ENCODE measurements at places on chromosomes 11 and 22. TPM values are rescaled to one million over a fixed set of nuclear protein-coding genes. Genes with fewer than 3 reads are reported as not detected.
A peak's percentile ranks its signal among the peaks of the same experiment; 100 is the strongest.

Gene PGA5
- not detected for total RNA-seq

Gene PRODH
- total RNA-seq, result not detected

Gene THY1
- not detected for total RNA-seq

Gene ARHGEF17
- 10.7 TPM for total RNA-seq

Gene CLCF1
- total RNA-seq, result 0.48 TPM

Gene DEUP1
- total RNA-seq, result not detected

Gene RAD9A
- total RNA-seq, result 10.1 TPM

Gene CNTF
- total RNA-seq, result 1.5 TPM

Gene SF3A1
- 31.8 TPM for total RNA-seq

Gene CERK
- 40.3 TPM for total RNA-seq

DNA sequence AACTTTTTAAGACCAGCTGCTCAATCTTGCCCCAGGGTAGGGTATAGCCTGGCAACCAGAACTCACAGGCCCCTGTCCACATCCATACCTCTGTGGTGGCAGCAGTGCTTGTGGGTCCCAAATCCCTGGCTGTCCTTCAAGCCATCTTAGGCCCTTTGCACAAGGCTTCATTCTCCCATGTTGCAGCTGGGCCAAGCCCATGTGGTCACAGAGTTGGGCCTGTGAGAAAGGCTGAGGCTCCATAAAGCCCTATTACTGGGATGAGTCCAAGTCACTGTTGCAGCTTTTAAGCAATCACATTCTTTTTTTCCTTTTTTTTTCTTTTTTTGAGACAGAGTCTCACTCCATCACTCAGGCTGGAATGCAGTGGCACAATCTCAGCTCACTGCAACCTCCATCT lies 47.9 kb upstream of the SLC25A1 start:
- H3K4me3 ChIP-seq, result no peak overlapping the region
- no peaks in the 10 kb centered on the region for H3K4me1 ChIP-seq
- no peak overlapping the region for H3K27ac ChIP-seq
- no peak for DNase-seq
- peaks cover 32% of the 10 kb centered on the region for H3K36me3 ChIP-seq

GRCh38 chr11:9575260-9576240 lies 2.1 kb downstream of the WEE1 start:
- H3K27ac ChIP-seq, result peak overlapping the region; percentile 100
- peaks cover 56% of the 10 kb centered on the region for H3K4me1 ChIP-seq
- H3K27me3 ChIP-seq, result no peaks in the 10 kb centered on the region
- H3K36me3 ChIP-seq, result peaks cover 3% of the 10 kb centered on the region

- H3K27me3 ChIP-seq, result no peaks in the 10 kb centered on the region
- H3K4me3 ChIP-seq, result no peak overlapping the region
- H3K27ac ChIP-seq, result no peak overlapping the region
- no peaks in the 10 kb centered on the region for H3K36me3 ChIP-seq
- H3K4me1 ChIP-seq, result no peaks in the 10 kb centered on the region
Observed at GRCh38 chr11:106424111-106424510, 346.6 kb downstream of the AASDHPPT start.

GRCh38 chr11:70251659-70252321 lies 18.7 kb upstream of the PPFIA1 start:
- no peak overlapping the region for H3K4me3 ChIP-seq
- H3K27me3 ChIP-seq, result no peaks in the 10 kb centered on the region
- H3K27ac ChIP-seq, result no peak overlapping the region

DNA sequence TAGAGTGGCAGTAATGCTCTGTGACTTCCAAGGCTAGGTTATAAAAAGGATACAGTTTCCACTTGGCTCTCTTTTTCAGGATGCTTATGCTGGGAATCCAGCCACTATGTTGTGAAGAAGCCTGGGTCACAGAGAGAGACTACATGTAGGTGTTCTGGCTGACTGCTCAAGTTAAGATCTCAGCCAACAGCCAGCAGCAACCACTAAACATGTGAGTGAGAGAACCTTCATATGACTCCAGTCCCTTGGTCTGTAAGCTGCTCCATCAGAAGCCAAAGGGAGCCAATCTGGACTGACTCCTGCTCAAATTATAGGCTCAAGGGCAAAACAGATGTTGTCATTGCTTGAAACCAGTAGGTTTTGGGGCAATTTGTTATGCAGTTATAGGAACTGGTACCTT lies 162.7 kb downstream of the MAML2 start:
- no peaks in the 10 kb centered on the region for H3K4me1 ChIP-seq
- no peak overlapping the region for H3K4me3 ChIP-seq
- no peak for DNase-seq
- H3K27me3 ChIP-seq, result no peaks in the 10 kb centered on the region
- peaks cover 6% of the 10 kb centered on the region for H3K36me3 ChIP-seq

DNA sequence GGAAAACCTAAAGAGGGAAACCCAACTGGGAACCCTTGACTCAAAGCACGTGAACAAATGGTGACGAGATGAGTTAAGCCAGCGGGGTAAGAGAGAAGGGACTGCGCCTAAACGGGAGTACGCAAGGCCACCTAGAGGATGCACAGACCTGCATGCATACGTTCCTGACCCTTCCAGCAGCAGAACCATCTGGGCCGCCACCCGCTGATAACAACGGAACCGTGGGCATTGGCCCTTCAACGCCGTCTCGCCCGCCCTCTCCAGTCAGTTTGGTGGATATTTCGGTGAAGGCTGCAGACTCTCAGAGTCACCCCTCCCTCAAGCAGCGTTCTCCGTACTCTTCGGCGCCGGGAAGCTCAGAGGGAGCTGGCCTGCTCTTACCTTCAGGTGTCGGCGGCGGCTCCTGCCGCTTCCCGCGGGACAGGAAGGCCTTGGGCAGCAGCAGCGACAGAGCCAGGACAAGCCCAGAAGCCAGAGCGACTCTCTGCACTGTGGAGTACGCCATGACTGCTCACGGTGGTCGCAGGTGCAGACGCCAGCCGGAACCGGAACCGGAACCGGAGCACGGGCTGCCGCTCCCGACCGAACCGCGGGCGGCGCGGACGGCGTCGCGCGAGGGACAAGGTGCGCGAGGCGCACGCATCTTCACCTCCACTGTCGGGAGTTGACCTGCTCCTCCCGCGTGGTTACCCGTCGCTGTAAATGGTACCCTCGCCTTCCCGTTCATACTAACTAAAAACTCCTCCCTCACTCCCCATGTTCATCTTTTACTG lies at the start of gene RIC3:
Gene RIC3 (minus strand): TSS at position 541 of the 773 bp plus-strand sequence. CDS start 36 bp downstream, at position 505.
- no peaks in the 10 kb centered on the region for H3K36me3 ChIP-seq
- H3K27ac ChIP-seq, result no peak within 1 kb of the TSS
- H3K27me3 ChIP-seq, result no peaks in the 10 kb centered on the region
- no peak for DNase-seq

- peak; percentile 66 for DNase-seq
- peaks cover 34% of the 10 kb centered on the region for H3K4me1 ChIP-seq
- peak overlapping the region; percentile 93 for H3K4me3 ChIP-seq
- no peaks in the 10 kb centered on the region for H3K27me3 ChIP-seq
Observed at GRCh38 chr11:14357881-14358728, 878 bp downstream of the RRAS2 start.

DNA sequence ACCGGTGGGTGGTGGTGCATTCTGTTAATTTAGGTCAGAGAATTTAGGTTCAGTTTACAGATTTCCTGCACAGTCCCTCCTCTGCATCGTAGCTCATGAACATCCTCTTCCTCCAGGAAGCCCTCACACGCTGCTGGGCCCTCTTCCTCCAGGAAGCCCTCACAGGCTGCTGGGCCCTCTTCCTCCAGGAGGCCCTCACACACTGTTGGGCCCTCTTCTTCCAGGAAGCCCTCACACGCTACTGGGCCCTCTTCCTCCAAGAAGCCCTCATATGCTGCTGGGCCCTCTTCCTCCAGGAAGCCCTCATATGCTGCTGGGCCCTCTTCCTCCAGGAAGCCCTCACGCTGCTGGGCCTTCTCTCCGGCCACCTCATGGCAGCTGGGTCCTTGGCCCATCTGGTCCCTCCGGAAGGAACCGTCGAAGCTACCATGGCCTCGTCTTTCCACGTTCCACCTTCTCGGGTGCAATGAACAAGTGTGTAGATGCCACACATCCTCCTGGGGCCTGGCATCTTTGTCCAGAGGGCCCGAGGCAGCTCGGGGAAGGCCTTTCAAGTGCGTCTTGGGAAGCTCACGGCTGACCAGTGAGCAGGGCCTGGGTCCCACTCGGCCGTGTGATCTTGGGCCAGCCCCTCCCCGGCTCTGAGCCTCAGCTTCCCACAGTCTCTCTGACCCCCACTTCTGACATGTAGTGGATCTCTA lies 58.9 kb upstream of the PPARA start:
- H3K4me3 ChIP-seq, result no peak overlapping the region
- DNase-seq, result no peak
- no peak overlapping the region for H3K27ac ChIP-seq
- no peaks in the 10 kb centered on the region for H3K36me3 ChIP-seq
- peaks cover 10% of the 10 kb centered on the region for H3K27me3 ChIP-seq

- no peak for DNase-seq
- H3K4me1 ChIP-seq, result no peaks in the 10 kb centered on the region
- H3K4me3 ChIP-seq, result no peak overlapping the region
- no peaks in the 10 kb centered on the region for H3K36me3 ChIP-seq
- H3K27ac ChIP-seq, result no peak overlapping the region
Observed at GRCh38 chr22:30829901-30830550, 135.4 kb downstream of the OSBP2 start.

- H3K4me3 ChIP-seq, result no peak overlapping the region
- H3K27me3 ChIP-seq, result no peaks in the 10 kb centered on the region
- no peak for DNase-seq
- no peak overlapping the region for H3K27ac ChIP-seq
- peaks cover 16% of the 10 kb centered on the region for H3K36me3 ChIP-seq
Observed at GRCh38 chr22:38086942-38087341, 3.0 kb upstream of the SLC16A8 start.

GRCh38 chr22:50562523-50563412 lies at the start of gene SYCE3:
SYCE3 (minus strand) TSS chr22:50562919; CDS start chr22:50556405, 6,514 bp downstream.
- peak within 1 kb of the TSS; percentile 55 for H3K27ac ChIP-seq
- H3K27me3 ChIP-seq, result no peaks in the 10 kb centered on the region
- H3K4me1 ChIP-seq, result peaks cover 12% of the 10 kb centered on the region
- H3K36me3 ChIP-seq, result no peaks in the 10 kb centered on the region
- peak within 1 kb of the TSS; percentile 71 for H3K4me3 ChIP-seq

DNA sequence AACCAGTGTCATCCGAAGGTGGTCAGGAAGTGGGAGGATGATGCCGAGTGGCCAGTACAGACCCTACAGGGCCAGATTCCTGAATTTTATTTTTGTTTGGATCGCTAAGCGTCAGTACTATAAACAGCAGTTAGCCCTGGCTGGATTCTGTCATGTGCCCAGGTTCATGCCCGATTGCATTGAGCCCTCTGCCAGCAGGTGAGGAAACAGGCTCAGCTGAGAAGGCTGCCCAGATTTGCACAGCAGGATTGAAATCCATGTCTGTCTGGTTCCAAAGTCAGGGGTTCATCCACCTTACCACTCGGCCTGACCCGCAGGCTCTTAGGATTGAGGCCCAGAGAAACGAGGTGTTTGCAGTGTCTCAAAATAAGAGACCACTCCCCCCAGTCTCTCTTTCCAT lies 9.1 kb upstream of the TBC1D22A start:
- no peaks in the 10 kb centered on the region for H3K36me3 ChIP-seq
- H3K4me3 ChIP-seq, result no peak overlapping the region
- H3K4me1 ChIP-seq, result peaks cover 57% of the 10 kb centered on the region
- H3K27me3 ChIP-seq, result peaks cover under 1% of the 10 kb centered on the region

DNA sequence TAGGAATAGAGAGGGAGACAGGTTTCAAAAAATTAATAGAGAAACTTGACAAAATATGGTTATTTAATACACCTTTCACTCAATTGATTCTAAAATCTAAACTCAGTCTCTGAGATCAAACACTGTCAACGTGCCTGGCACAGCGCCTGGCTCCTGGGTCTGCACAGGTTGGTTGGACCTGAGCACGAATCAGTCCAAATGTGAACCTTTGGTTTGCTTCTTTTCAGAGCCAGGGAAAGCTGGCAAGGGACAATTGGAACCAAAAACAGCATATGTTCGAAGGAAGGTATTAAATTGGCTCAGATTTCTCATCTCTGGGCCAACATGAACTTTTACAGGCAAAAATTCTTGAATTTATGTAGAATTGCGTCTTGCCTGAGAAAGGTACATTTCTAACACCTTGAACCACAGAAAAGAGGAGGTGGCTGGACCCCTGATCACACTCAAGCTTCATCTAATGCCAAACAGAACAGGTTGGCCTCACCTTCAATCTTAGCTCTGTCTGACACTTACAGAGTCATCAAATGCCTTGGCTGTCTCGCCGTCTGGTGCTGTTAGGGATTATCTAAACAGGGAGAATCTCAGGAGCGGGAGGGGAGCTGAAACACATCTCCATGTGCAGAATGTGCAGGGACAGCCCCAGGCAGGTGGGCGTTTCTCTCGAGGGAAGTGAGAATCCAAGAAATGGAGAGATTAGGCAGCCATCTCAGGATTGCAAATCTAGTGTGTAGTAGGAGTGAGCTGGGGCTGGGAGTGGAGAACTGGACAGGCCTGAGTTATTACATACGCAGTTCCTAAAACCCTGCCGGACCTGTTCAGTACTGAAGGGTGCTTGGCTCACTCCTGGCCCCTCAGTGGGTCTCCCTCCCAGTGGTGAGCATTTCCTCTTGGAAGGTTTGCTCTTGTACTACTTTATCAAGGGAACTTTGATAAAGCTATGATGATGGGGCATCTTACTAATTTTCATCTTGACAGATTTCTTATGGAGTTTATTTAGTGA lies 442.2 kb upstream of the B3GAT1 start:
- no peaks in the 10 kb centered on the region for H3K4me1 ChIP-seq
- H3K4me3 ChIP-seq, result no peak overlapping the region
- no peak overlapping the region for H3K27ac ChIP-seq
- H3K27me3 ChIP-seq, result peaks cover 2% of the 10 kb centered on the region
- H3K36me3 ChIP-seq, result no peaks in the 10 kb centered on the region

- no peak overlapping the region for H3K4me3 ChIP-seq
- H3K36me3 ChIP-seq, result peaks cover 59% of the 10 kb centered on the region
- no peak overlapping the region for H3K27ac ChIP-seq
- DNase-seq, result no peak
- no peaks in the 10 kb centered on the region for H3K4me1 ChIP-seq
Observed at GRCh38 chr22:21791635-21792625, 56.3 kb upstream of the YPEL1 start.

- H3K27me3 ChIP-seq, result no peaks in the 10 kb centered on the region
- H3K4me3 ChIP-seq, result no peak overlapping the region
- no peak overlapping the region for H3K27ac ChIP-seq
- no peak for DNase-seq
- H3K36me3 ChIP-seq, result peaks cover 5% of the 10 kb centered on the region
- H3K4me1 ChIP-seq, result no peaks in the 10 kb centered on the region
Observed at GRCh38 chr11:35292279-35292678, 127.1 kb downstream of the SLC1A2 start.

- H3K36me3 ChIP-seq, result no peaks in the 10 kb centered on the region
- H3K27me3 ChIP-seq, result no peaks in the 10 kb centered on the region
- no peak overlapping the region for H3K4me3 ChIP-seq
- H3K27ac ChIP-seq, result no peak overlapping the region
Observed at GRCh38 chr22:32874976-32875375, 73.5 kb downstream of the TIMP3 start.

Measured in HepG2 (cell line).